Effector CD4-positive, alpha-beta T cell (primary cell): ENCODE measurements at places on chromosomes 6 and 20.

- no peak for DNase-seq
Measured at GRCh38 chr6:27129917-27130316, 117.6 kb upstream of the PRSS16 start.

DNA sequence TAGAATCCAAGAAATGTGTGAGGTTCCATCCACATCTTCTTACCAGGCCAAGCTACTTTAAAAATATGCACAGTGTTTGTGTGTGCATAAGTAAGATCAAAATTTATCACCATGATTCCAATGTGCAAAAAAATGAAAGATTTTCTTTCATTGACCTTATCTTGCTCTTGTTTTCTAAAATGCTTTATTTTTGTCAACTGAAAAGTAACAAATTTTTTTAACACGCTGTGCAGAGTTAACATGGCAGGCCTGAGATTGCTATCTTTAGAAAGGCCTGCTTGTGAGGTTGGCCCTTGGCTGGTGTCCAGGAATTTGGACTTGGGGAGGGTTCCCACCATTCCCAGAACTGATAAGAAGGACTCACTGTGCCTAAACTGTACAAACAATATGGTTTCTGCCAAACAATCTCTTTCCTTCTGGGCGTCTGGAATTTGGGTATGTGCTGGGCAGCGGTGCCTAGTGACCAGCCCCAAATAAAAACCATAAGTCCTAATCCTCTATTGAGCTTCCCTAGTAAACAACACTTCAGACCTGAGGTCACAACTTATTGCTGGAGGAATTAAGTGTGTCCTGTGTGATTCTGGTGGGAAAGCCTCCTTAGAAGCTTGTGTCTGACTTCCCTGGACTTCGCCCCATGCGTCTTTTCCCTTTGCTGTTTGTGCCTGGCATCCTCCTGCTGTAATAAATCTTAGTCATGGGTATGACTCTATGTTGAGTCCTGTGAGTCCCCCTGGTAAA is 19.8 kb upstream of the MYLIP start:
- DNase-seq = no peak

DNA sequence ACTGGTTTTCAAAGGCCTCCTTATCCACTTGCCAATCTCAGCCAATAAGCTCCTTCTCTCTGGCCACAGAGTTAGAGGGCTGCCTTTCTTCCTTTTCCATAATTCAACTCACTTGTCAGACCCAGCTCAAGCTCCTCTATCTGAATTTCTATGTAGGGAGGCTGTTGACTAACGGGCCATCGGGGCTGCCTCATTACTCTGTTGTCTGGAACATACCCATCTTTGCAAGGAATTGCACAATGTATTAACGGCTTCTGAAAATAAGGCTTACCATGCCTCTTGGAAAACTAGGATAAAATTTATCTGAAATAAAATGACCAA is 28.5 kb upstream of the KIF6 start:
- DNase-seq = no peak

DNA sequence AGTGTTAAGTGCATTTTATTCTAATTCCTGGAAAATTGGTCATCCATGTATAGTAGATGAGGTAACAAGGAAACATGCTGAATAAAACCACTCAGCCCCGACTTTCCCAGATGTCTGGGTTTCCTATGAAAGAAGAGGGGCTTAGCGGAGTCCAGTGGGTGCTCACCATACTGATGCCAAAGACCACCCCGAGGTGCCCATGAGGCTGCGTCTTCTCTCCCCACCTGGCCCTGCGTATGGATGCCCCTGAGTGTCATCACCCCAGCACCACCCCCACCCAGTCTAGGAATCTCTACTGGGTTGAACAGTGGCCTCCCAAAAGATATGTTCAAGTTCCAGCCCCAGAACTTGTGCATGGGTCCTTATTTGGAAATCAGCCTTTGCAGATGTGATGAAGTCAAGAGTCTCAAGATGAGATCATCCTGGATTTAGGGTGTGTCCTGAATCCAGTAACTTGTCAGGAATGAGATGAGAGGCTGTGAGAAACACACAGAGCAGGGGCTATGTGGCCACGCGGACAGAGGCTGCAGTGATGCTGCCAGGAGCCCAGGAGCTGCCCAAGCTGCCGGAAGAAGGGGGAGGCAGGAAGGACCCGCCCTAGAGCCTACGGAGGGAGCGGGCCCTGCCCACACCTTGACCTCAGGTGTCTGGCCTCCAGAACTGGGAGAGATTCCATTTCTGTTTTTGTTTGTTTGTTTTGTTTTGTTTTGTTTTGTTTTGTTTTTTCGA is 124.6 kb upstream of the CDH4 start:
- no peak for DNase-seq
